Stimulated activated CD4-positive, alpha-beta T cell treated with anti-CD3 and anti-CD28 coated beads, Interleukin-2, amount 100 ng/mL, for 48 hours (primary cell): ENCODE measurements at places on chromosomes 5 and 9.

DNA sequence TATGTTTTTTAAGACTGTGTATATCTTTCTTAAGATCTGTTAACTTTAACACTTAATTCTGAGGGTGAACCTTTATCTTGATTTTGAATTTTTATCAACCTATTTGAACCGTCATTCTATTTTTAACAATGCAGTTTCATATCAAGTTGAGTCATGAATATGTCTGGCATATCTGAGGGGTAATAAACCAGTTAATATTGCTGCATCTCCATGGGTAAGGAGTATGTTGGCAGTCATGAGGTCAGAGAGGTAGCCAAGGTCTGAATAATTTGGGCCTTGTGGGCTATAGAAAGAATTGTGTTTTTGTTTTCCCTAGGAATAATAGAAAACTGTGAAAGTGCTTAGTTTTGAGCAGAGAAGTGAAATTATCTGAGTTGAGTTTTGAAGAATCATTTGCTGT, 419.0 kb downstream of the PLK2 start:
- DNase-seq = no peak

DNA sequence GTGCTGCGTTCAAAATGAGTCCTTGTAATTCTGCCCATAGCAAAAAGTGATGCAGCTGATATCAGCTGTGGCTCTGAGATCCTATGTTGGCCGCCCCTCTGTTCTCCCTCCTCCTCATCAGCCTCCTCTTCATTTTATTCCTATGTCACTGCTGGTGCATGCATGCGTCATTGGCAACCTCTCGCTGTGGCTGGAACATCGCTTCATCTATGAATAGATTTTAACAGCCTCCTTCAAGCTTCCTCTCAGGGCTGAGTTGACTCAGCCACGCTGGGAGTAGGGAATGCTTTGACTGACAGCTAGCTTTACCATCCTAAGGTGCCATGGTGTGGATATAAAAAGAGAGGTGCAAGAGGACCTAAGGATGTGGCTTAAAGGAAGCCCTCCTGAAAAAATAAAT, 303.5 kb downstream of the PLK2 start:
- no peak for DNase-seq

DNA sequence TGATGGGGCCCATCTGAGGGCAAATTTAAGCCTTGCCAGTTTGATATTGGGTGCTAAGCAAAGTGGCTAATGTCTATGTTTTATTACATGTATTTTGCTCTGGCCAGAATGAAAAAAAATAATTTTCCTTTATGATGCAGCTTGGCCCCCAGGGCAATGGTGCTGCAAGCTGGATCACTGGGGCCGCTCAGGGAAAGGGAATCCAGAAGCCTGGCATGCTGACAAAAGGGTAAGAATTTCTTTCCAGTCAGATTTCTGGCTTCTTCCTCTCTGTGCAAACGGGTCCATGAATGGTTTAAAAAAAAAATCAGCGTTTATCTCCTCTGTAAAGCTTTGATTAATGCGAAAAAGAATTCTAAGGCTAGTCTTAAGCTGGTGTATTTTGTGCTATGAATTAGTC, 138.4 kb downstream of the MAPKAP1 start:
- DNase-seq = no peak

DNA sequence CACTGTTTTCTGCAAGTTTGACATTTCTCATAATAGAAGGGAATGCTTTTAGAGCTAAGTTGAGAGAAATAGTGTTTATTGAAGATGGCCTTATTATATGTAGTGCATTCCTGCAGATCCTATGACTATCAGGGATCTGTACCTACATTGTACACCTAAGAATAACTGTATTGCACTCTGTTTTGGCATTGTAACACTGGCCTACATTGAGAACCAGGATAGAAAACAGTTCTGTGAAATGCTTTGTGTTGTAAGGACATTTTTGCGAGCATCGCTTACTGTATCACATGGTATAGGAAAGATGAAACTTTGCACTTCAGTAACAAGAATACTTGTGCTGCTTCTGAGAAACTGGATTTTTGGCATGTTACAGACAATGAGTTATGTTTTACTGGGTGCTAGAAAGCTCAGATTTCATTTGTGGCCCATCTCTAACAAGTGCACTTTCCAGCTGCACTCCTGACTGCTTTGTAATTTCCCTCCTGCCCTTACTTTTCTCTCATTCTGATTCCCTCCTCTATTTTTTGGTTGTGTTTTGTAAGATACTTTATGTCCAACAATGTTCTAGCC, 30.6 kb downstream of the C9orf85 start:
- DNase-seq = no peak

DNA sequence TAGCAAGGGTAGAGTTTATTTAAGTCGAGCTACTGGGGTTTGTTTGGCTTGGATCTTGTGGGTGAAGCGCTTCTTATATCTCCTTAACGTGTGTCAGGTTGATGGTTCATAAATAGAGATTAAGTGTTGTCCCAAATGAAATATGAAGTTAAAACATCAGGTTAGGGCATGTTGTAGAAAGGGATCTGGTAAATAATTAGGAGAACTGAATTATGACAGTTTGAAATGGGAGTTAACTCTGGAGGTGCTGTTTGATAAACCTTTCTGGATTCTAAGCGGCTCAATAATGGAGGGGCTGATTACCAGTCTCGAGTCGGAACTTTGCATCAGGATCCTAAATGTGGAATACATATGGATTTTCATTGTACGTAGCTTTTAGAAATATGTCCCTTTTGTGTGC, 717.0 kb upstream of the WWC1 start:
- DNase-seq = no peak

DNA sequence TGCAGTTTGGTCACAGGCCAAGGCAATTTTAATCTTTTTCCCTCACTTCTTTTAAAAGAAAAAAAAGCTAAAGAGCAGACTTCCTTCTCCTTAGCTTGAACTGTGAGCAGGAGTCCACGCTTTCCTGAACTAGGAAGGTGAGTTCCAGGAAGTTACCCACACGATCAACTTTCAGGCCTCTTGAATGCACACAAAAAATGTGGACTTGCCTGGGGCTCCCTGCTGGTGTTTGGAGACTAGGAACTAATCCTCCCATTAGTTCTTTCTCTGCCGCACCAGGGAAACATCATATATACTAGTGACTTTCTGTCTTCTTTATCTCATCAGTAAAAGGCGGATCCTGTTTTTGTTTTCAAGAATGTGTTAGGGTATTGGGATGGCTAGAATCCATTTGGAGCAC, 240.0 kb downstream of the GOLPH3 start:
- DNase-seq = no peak

DNA sequence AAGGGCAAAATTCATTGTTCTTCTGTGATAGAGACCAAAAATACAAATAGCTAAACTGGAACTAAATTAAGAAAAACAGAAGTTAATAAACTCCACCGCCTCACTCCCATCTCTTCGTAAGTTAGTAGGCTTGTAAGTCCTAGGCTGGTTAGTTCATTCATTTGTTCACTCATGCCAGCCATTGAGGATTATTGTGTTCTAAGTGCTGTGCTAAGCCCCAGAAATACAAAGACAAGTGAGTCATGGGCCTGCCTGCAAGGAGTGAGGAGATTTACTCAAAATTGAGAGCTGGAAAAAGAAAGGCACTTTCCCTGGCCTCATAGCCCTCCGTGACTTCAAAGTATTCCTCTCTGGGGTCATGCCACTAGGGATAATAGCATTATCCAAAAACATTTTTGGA, 8.5 kb downstream of the DOCK8 start:
- DNase-seq = no peak

- DNase-seq = no peak
Observed at GRCh38 chr5:156380848-156381247, 53.9 kb downstream of the SGCD start.

DNA sequence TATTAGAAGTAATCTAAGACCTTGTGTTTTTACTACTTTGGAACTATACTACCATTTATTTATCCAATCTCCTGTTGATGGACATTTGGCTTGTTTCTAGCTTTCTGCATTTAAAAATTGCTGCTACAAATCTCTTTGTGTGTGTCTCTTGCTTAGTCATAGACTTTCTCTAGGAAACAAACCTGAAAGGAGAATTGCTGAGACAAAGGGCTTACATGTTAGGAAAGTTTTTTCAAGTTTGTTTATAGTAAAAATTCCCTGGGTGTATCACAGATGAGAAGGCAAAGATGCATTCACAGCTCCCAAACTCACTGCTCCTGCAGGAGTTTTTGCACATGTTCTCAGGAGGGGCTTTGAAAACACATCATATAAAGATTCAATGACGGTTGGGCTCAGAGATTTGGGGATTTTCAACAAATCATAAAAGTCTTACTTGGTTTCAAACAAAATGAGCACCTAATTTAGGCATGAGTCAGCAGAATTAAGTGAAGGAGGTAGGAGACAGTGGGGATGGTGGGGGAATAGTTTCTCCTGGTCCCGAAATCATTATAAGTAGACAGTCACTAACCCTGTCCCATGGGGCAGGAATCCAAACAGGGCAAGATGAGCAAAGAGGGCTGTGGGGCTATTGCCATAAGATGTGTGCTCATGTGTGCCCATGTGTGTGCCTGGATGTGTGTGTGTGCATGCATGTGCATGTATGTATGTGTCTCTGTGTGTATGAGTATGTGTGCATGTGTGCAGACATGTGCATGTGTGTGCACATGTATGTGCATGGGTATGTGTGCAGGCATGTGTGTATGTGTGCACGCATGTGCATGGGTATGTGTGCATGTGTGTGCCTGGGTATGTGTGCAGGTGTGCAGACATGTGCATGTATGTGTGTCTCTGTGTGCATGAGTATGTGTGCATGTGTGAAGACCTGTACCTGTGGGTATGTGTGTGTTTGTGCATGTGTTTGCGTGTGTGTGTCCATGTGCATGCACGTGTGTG, 43.4 kb upstream of the S1PR3 start:
- DNase-seq = no peak

DNA sequence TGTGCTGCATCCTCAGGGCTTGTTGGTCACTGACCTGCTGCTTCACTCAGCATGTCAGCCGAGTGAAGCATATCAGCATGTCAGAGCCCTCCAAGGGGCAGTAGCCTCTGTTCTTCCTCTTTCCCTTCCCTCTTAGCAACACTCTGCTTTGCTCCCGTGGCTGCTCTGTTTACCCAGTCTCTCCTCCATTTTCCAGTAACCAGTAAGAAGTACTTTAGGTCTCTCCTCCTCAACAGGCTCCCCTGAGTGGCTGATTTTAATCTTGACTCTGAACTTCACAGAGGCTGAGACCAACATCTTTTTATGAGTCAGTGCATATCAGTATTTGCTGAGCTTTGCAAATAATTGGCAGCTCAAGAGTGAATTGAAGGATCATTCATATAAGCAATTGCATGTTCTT, 18.6 kb upstream of the ADRB2 start:
- DNase-seq = no peak

DNA sequence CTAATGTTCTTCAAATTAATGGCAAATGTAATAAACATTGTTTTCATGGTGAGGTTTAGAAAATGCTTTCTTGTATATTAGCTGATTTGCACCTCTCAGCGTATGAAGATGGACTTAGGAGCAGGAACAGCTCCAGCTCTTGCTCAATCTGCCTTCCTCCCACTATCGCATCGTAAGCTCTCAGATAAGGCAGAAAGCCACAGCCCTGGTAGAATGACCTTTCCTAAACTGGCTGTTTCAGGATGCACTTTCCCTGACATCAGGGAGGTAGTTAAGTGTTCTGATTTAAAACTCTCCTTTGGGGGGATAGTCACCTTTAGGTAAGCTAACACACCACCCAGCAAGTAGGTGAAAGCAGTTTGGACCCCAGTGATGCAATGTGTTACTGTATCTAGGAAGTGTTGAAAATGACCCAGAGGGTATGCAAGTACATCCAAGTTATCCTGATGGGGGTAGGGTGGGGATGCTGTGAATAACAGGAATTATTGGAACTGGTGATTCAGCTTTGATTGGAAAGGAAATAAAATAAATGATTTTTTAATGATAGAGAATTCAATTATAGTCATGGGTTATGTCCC, 72.3 kb downstream of the LMNB1 start:
- DNase-seq = no peak

DNA sequence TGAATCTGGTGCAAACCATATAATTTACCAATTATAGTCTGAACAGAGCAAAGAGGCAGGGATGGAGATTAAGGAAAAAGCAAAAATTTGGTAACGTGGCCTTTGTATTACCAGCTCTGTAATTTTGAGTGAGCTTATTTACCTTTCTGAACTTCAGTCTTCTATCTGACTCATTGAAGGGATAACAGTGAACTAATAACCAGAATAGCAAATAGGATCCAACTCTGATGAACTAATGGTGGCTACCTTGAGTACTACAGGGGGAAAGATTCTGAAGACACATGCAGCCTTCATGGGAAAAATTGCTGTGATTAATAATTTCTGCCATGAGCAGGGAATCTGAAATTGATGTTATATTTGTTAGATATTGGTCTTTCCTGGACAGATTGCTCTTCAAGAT, 23.0 kb upstream of the LARP1 start:
- no peak for DNase-seq

- no peak for DNase-seq
Observed at GRCh38 chr5:135373736-135374515, 25.1 kb downstream of the MACROH2A1 start.

DNA sequence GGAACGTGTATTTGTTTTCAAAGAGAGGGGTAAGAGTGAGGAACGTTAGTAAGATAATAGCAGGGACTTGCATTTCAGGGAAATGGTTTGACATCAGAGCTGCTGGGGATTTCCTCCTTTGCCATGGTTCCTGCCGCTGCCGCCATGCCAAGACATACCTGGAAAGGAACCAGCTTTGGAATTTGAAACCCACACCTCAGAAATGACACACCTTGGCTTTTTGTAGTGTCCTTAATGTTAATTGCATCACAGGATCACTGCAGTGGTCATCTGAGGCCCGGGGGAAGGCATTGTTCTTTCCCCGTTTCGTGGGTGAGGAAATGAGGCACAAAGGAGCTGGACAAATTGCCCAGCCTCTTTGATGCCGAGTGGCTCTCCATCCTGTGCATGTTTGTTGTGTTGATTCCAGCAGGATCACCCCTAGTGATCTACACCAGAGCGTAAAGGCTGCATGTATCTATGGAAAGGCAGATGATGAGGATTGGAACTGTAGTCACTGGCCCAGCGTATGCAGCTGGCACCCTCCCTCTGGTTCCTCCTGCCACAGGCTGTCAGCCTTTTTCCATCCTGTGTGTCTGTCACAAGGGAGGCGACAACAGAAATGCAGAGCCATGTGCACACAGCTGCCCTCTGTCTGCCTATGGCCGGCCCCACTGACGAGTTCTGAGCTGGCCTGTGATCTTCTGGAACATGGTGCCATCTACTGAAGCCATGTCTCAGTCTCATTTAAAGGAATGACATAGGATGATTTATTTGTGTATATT, 37.8 kb downstream of the SLC46A2 start:
- DNase-seq = no peak

- no peak for DNase-seq
Observed at GRCh38 chr5:121189342-121190305, 662.1 kb upstream of the FTMT start.

DNA sequence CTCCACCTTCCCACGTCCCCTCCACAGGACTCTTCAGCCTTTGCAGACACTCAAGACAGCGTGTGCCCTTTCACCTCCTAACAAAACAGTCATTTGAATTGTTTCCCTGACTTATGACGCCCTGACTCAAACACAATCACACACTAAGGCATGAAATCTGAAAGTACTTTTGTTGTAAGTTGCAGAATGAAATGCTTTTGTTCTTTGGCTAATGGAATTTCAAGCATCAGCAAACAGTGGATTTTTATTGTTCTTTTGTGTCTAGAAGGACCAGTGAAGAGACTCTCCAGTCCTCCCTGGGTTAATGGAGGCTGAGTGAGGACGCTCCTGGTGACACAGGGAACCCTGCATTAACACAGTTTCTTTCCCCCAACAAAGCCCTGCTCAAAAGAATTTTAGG, 380.1 kb downstream of the CTNND2 start:
- no peak for DNase-seq

- DNase-seq = no peak
Observed at GRCh38 chr5:96326902-96327301, 106.1 kb downstream of the PCSK1 start.
